Naive thymus-derived CD8-positive, alpha-beta T cell (primary cell): ENCODE measurements at places on chromosomes 7 and 10. TPM values are rescaled to one million over a fixed set of nuclear protein-coding genes. Genes with fewer than 3 reads are reported as not detected.

ACBD7 gene
- polyA plus RNA-seq = not detected

TMEM236 gene
- polyA plus RNA-seq = not detected

DNA sequence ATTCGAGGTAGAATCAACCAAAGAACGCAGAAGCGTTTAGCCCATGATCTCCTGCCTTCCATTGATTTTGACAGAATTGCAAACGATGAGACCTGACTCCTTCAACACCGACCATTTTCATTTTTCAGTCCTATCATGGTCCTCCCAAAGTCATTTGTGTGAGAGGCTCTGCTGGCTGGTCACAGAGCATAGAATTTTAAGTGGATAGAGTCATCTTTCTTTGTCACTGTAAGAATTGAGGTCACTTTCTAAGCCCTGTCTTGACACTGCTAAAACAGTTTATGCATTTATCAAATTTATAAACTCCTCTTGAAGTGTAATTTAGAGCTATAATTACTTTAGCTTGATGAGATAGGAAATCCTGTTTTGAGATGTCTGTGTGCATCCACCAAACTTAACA is 72.0 kb downstream of the UBE3C start:
- peaks cover 74% of the 10 kb centered on the region for H3K36me3 ChIP-seq
- no peaks in the 10 kb centered on the region for H3K4me1 ChIP-seq
- no peak for DNase-seq
- no peak overlapping the region for H3K4me3 ChIP-seq

DNA sequence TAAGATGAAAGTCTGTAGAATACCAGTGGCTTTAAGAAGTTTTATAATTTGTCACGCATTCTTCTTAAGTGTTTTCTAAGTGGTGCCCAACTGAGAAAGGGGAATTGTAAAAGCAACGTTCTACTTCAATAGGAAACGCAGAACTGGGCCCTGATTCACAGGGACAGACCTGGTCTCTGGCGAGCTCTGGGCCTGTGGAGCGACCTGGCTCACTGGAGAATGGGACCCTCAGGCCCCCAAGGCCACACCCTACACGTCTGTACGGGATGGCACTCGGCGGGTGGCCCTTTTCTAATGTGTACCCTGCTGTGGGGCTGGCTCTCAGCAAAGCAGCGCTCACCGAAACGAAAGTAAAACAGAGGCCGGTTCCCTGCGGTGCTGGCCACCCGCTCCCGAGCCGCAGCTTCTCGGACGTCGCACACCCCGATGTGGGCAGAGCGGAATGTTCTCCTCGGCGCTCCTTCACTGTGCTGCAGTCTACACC is 205.0 kb downstream of the DIP2C start:
- no peak for DNase-seq
- H3K4me3 ChIP-seq = peak overlapping the region; percentile 90
- peaks cover 23% of the 10 kb centered on the region for H3K4me1 ChIP-seq
- no peaks in the 10 kb centered on the region for H3K27me3 ChIP-seq
- no peaks in the 10 kb centered on the region for H3K36me3 ChIP-seq
- peak overlapping the region; percentile 98 for H3K27ac ChIP-seq

GRCh38 chr10:25297466-25297865 is 122.7 kb downstream of the GPR158 start:
- H3K4me1 ChIP-seq = no peaks in the 10 kb centered on the region
- no peak overlapping the region for H3K4me3 ChIP-seq
- H3K27me3 ChIP-seq = no peaks in the 10 kb centered on the region
- no peak for DNase-seq
- no peaks in the 10 kb centered on the region for H3K36me3 ChIP-seq

- H3K4me3 ChIP-seq = no peak overlapping the region
- no peaks in the 10 kb centered on the region for H3K36me3 ChIP-seq
- DNase-seq = no peak
- no peaks in the 10 kb centered on the region for H3K27me3 ChIP-seq
- peaks cover 2% of the 10 kb centered on the region for H3K4me1 ChIP-seq
- H3K27ac ChIP-seq = peak overlapping the region; percentile 39
Observed at GRCh38 chr7:92609921-92610518, 19.8 kb upstream of the FAM133B start.

- H3K36me3 ChIP-seq = peaks cover 45% of the 10 kb centered on the region
- H3K4me3 ChIP-seq = no peak overlapping the region
- H3K27ac ChIP-seq = no peak overlapping the region
- peaks cover 14% of the 10 kb centered on the region for H3K4me1 ChIP-seq
Observed at GRCh38 chr7:149884016-149884415, 10.2 kb downstream of the ATP6V0E2 start.
